WTC11 (cell line): ENCODE measurements at places on chromosomes 16 and 17. TPM values are rescaled to one million over a fixed set of nuclear protein-coding genes. Genes with fewer than 3 reads are reported as not detected.

- no peaks in the 10 kb centered on the region for H3K36me3 ChIP-seq
- peaks cover 16% of the 10 kb centered on the region for H3K4me1 ChIP-seq
- no peaks in the 10 kb centered on the region; the same call in 1 of the 2 replicates for H3K27me3 ChIP-seq
- no peak overlapping the region for H3K4me3 ChIP-seq
- DNase-seq, result no peak
Measured at GRCh38 chr17:17403899-17404576, 72.8 kb upstream of the MED9 start.

DNA sequence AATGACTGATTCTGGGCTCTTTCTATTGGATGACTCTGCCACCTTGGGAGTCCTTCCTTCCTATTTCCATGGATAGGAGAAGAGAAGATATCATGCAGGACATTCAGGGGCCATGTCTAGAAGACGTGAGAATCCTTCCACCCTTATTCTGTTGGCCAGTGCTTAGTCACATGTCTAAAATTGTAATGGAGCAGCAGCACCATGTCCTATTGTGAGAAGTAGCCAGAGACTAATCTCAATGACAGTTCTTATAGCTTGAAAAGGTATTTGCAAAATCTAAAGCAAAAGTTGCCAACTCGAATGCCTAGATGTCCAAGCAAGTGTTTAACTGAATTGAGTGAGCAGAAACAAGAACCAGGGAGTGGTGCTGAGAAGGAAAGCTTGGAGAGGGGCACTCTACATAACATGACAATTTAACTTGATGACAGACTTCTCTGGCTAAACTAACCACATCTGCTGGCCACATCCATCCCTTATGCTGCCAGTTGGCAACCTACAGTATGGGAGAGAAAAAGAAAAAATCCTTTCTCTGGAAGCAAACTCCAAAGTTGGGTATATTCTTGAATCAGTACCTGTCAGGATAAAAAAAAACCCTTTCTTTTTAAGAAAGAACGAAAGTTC lies 225.7 kb downstream of the CDH13 start:
- no peaks in the 10 kb centered on the region for H3K27me3 ChIP-seq
- peaks cover 8% of the 10 kb centered on the region for H3K4me1 ChIP-seq
- no peak overlapping the region for H3K27ac ChIP-seq
- no peak overlapping the region for H3K4me3 ChIP-seq
- peaks cover 6% of the 10 kb centered on the region for H3K36me3 ChIP-seq

DNA sequence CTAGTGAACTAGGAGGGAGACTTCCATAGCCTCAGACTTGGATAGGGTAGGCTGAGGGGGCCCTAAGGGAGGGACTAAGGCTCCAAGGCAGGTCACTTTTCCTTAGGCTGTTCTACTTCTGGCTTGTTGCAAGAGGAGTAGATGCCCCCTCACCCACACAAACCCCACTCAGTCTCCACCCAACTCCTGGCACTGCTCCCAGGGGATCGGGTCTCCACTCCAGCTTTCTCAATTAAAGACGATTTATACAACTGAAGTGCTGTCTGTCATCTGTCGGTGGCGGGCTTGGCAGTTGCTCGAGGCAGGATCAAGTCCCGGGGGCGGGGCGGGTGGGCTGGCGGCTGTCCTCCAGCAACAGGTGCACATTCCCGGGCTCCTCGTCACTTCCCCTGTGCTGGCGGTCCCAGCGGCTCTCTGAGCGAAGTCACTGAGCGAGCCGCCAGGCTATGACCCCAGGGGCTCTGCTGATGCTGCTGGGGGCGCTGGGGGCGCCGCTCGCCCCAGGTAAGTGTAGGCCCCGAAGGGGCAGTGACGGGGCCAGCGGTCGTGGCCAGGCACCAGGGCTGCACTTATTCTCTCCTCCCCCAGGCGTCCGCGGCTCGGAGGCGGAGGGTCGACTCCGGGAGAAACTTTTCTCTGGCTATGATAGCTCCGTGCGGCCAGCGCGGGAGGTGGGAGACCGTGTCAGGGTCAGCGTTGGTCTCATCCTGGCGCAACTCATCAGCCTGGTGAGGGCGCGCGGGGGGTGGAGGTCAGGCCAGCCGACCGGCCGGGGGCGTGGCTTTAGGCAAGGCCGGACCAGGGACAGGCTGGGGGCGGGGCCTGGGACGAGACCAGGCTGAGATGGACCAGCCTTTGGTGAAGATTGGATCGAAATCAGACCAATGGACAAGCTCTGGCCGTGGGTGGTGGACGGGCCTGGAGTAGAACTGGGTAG lies at the start of gene CHRNB1:
CHRNB1 (plus strand) TSS at position 380 of the 937 bp plus-strand sequence; CDS start at position 447, 67 bp downstream.
- DNase-seq, result peak; percentile 93
- H3K27ac ChIP-seq, result peak within 1 kb of the TSS; percentile 99
- H3K4me3 ChIP-seq, result peak within 1 kb of the TSS; percentile 87
- peaks cover 33% of the 10 kb centered on the region for H3K4me1 ChIP-seq
- H3K27me3 ChIP-seq, result peaks cover 39% of the 10 kb centered on the region
- peaks cover 11% of the 10 kb centered on the region; the same call in 1 of the 2 replicates for H3K36me3 ChIP-seq

- peaks cover 96% of the 10 kb centered on the region for H3K27me3 ChIP-seq
- DNase-seq, result no peak
- H3K27ac ChIP-seq, result no peak overlapping the region
- peaks cover 31% of the 10 kb centered on the region for H3K4me1 ChIP-seq
- peak overlapping the region; percentile 77 for H3K4me3 ChIP-seq
Measured at GRCh38 chr16:55325080-55325447, 1.1 kb downstream of the IRX6 start.

DNA sequence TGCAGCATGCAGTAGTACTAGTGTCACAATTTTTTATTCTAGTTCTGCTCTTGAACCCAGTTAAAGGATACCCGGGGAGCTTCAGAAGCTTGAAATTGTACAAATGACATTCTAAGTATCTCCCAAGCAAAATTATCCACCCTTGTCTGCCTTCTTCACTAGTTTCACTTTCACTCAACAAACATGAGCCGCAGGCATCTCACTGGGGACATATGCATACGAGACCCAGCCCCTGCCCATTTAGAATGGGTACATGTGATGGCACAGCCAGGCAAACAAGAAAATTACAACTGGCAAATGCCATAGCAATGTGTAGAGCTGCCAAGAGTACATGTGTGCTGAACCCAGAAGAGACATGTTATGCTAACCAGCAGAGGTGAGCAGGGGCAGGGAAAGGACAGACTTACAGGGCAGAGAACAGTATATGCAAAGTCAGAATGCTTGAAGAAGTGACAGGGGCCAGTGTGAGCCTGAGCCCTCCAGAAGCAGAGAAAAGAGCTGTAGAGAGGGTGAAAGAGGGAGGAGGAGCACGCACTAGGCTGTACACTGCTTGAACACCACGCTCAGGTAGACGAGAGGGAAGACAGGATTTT lies 8.3 kb downstream of the GINS2 start:
- peaks cover 2% of the 10 kb centered on the region; the same call in 1 of the 2 replicates for H3K4me1 ChIP-seq
- no peak overlapping the region for H3K4me3 ChIP-seq
- H3K27ac ChIP-seq, result no peak overlapping the region
- H3K36me3 ChIP-seq, result peaks cover 38% of the 10 kb centered on the region

DNA sequence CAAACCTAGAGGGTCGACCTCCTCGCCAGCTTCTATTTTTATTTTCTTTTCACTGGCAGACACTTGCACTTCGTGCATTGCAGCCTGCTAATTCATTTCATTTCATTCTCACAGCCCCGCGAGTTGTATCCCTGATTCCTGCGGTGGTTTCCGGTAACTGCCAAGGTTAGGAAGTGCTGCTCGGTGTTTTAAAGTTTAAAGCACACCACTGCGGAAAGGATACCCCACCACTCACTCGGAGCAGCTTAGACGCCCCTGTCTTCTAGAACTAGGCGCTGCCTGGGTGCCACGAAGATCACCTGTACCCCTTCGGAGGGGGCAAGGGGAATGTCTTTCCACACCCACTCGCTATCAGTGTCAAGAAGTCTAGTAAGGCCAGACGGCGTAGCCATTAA lies 509 bp downstream of the CNEP1R1 start:
- H3K27me3 ChIP-seq, result no peaks in the 10 kb centered on the region
- H3K36me3 ChIP-seq, result peaks cover 7% of the 10 kb centered on the region
- no peak for DNase-seq
- peaks cover 16% of the 10 kb centered on the region for H3K4me1 ChIP-seq
- peak overlapping the region; percentile 46 for H3K27ac ChIP-seq

- no peak overlapping the region for H3K4me3 ChIP-seq
- DNase-seq, result no peak
- H3K27ac ChIP-seq, result no peak overlapping the region
- H3K36me3 ChIP-seq, result no peaks in the 10 kb centered on the region
Measured at GRCh38 chr17:61349350-61349749, 50.3 kb upstream of the TBX2 start.

DNA sequence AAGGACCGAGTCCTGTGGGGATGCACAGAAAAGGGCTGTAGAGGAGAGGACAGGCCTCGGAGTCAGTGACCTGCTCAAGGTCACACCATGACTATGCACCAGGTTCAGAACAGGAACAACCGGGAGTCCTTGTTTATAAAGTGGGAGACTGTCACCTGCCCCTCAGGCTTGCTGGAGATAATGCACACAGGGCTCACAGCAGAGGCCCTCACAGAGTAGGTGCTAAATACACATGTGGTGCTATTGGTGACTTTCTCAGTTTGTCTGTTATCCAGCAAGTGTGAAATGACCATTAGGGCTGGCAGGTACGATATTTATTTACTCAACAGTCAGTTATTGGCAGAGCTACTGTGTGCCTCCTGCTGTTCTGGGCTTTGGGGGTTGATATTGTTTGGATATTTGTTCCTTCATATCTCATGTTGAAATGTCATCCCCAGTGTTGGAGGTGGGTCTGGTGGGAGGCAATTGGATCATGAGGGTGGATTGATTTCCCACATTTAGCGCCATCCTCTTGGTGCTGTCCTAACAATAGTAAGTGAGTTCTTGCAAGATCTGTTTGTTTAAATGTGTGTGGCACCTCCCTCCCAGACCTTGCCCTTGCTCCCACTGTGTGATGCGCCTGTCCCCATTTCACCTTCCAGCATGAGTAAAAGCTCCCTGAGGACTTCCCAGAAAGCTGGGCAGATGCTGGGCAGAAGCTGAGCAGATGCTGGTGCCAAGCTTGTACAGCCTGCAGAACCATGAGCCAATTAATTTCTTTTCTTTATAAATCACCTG lies 162.1 kb upstream of the MPHOSPH6 start:
- no peaks in the 10 kb centered on the region for H3K27me3 ChIP-seq
- H3K27ac ChIP-seq, result no peak overlapping the region
- H3K36me3 ChIP-seq, result no peaks in the 10 kb centered on the region
- no peak overlapping the region for H3K4me3 ChIP-seq
- no peak for DNase-seq
- H3K4me1 ChIP-seq, result peaks cover 7% of the 10 kb centered on the region; the same call in 1 of the 2 replicates

DNA sequence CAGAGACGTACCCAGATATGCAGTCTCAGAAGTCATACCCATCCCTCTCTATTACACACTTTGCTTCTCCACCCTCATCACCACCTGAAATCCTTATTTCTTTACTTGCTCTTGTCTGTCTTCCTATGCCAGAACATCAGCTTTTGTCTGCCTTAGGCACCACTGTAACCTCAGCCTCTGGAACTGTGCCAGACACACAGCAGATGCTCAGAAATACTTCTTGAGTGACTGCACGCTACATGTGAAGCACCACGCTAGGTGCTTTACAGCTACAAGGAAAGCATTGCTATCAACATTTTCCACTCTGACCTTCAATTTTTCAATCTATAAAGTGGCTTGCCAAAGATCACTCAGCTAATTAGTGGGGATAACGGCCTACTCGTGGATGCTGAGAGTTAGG lies 226.8 kb downstream of the CHD9NB start:
- H3K27ac ChIP-seq, result no peak overlapping the region
- H3K27me3 ChIP-seq, result no peaks in the 10 kb centered on the region
- no peak overlapping the region for H3K4me3 ChIP-seq
- H3K4me1 ChIP-seq, result no peaks in the 10 kb centered on the region
- no peaks in the 10 kb centered on the region for H3K36me3 ChIP-seq

DNA sequence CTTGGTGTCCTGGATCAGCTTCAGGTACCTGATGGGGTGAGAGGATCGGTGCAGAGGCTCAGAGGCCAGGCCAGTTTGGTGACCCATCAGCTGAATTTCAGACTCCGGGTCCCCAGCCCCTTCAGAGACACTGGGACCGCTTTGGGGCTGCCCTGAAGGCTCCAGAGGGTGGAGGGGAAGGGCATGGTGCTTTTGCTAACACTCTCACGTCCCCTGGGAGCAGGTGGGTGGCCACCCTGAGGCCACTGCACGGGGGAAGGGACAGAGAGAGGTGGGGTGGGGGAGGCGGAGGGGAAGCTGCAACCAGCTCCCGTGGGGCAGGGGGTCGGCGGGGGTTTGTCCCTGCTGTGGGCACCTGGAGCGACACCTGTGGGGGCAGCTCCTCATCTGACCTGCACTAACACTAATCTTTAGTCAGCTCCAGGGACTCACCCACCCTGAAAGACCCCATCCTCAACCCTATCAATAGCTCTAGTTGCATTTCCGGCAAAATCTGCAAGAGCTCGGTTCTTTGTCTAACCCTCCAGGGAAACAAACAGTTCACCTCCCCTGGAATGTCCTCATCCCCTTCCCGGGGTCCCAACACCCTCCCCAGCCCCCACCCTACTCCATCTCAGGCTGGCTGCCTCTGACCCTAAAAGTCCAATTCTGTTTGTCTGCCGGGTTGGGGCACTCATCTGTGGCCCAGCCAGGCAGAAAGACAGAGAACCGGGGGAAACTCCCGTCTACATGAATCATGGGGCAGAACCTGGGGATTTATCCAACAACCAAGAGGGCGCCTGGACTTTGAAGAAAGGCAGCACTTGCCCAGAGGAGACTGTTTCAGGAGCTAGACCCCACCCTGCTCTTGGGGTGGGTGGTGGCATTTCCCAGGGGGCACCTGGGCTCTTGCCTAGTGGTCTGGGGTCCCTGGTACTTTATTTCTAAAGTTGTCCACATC lies 91.9 kb upstream of the CBX4 start:
- H3K4me1 ChIP-seq, result peaks cover 57% of the 10 kb centered on the region
- no peak for DNase-seq
- H3K27ac ChIP-seq, result peak overlapping the region; percentile 23; the same call in 1 of the 2 replicates
- no peaks in the 10 kb centered on the region for H3K36me3 ChIP-seq
- peaks cover 8% of the 10 kb centered on the region for H3K27me3 ChIP-seq

DNA sequence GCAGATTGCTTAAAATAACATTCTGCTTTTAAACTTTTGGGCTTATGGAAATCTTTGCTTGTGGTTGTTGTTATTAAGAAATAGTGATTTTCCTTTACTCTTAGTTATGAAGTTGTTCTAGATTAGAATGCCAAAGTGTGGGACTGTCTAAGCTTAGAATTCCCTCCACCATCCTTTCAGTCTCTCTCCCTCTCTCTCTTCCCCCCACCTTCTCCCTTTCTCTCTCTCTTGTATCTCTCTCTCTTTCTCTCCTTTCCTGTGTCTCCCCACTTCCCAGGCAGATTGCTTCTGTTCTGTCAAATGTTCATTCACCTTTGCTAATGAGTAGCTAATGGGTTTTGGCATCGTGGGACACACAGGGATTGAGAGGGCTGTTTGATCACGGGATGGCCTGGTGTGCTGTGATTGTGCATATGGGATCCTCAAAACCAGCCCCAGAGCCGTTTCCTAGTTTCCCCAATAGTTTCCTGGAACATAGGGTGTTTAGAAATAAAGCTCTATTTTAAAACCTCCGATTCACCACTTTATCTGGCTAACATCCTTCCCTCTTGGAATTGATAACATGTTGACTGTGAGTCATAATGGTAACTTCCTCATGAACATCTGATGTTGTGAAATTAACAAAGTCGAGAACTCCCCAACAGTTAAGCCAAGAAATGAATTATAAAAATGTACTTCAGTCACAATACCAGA lies 502.6 kb downstream of the TMEM114 start:
- peaks cover 13% of the 10 kb centered on the region; the same call in 1 of the 2 replicates for H3K27me3 ChIP-seq
- H3K36me3 ChIP-seq, result peaks cover 71% of the 10 kb centered on the region
- H3K4me1 ChIP-seq, result no peaks in the 10 kb centered on the region
- no peak overlapping the region for H3K27ac ChIP-seq

Gene OR2C1
- not detected in 3 replicates for total RNA-seq

Gene TBL3
- total RNA-seq, result 67.6 to 73.4 TPM (median 71.3 TPM) in 3 replicates

Gene CLDN6
- 746 to 778 TPM (median 775 TPM) in 3 replicates for total RNA-seq

Gene HOXB8
- not detected in 3 replicates for total RNA-seq
